ENCODE measurements at places on chromosomes 12 and 14.

DNA sequence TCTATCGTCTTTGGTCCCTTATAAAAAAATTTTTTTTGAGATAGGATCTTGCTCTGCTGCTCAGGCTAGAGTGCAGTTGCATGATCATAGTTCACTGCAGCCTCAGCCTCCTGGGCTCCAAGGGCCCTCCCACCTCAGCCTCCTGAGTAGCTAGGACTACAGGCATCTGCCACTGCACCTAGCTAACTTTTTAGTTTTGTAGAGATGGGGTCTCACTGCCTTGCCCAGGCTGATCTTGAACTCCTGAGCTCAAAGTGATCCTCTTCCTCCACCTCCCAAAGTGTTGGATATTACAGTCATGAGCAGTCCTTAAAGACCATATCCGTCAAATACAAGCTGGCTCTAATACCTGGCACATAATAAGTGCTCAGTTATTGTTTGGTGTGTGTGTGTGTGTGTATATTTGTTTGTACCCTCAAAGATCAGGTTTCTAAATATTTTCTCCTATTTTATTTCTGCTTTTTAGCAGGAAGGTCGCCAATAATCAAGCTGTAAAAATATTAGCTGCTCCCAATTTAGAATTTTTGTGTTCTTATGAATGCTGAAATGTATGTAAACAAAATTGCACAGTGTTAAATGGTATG is 30.5 kb downstream of the SRGAP1 start:
- DNase-seq = no peak

DNA sequence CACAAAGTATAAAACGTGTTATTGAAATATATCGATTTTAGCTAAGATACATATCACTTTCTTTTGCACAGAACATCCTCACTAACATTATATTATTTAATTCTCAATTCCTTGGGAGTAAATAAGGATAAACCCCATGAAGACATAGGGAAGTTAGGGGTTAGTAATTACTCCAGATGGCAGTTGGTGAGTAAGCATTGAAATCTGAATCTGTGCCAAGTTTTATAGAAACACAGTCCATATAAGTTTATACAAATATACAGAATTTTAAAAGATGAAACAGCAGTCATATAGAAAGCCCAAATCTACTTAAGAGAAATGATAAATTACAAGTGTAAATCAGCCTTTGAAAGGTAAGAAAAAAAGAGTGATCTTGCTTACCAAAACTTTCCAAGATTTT is 200.4 kb upstream of the SYT10 start:
- DNase-seq = no peak

GRCh38 chr12:65430571-65431306 is 152.3 kb downstream of the MSRB3 start:
- no peak for DNase-seq

DNA sequence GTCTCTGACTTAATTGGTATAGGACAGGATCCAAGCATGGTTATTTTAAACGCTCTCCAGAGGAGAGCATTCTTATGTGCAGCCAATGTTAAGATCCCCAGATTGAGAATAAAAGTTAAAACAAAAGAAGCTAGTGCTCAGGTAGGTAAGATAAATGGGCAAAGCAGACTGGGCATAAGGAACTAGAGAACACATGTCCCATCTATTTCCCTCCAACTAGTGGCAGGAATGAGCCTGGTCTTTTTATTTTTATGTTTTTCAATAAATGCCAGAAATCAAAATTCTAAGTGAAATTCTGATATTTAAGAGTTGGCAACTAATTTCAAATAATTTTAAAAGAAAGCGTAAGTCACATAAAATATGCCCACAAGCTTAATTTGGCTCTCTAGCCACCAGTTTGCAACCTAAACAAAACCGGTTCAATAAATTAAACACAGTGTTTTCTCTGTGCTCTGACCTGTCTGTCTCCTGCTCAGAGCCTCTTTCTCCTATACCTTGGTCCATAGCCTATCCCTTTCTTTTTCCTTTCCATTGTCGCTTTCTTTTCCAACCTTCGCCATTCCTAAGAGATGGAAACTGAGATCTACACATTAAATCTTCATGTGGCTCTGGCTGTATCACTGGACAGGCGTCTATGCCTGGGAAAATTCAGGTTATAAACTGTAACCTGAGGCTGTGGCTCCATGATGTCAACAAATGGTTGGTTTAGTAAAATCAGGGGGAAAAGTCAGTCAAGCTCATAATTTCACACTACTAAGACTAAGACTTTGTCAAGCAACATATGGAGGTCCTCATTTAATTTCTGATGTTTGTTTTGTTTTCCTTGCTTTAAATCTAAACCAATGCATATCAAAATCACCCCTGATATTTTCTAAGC is 5.5 kb downstream of the SLC38A1 start:
- no peak for DNase-seq

- DNase-seq = no peak
Observed at GRCh38 chr12:106189341-106189740, 50.6 kb upstream of the NUAK1 start.

- peak; percentile 65 for DNase-seq
Observed at GRCh38 chr14:103091041-103091882, 3.3 kb upstream of the EXOC3L4 start.

- DNase-seq = no peak
Observed at GRCh38 chr12:120793357-120793756, 67.7 kb downstream of the ACADS start.

- no peak for DNase-seq
Observed at GRCh38 chr14:95037273-95037672, 120.1 kb downstream of the DICER1 start.

DNA sequence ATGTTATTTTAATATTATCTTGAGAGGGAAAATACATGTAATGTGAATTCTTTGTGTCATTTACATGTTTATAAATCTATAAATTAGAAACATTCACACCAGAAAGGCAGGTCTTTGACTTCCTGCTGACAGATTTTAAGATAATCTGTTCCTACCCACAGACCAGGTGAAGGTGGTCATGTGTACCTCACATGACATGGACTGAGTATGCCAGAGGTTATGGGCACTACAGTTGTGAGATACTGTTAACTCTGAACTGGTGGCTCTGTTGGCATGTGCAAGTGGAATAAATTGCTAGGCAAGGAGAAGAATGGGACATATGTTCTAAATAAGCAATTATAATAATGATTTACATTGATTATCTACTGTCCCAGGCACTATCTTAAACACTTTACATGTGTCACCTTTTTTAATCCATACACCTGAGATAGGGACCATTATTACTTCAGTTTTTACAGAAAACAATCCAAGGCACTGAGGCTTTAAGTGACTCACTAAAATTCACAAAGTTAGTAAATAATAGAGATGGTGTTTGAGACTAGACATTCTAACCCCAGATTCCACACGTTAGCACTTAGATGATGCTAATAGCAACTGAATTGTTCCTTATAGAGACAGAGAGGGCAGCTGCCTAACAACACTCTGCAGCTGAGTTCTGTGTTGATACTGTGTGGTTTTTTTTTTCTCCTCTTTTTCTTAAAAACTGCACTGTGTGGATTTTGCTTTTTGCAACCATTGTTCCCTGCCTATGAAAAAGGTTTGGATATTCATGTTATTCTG is 23.8 kb downstream of the SLC16A7 start:
- DNase-seq = no peak

DNA sequence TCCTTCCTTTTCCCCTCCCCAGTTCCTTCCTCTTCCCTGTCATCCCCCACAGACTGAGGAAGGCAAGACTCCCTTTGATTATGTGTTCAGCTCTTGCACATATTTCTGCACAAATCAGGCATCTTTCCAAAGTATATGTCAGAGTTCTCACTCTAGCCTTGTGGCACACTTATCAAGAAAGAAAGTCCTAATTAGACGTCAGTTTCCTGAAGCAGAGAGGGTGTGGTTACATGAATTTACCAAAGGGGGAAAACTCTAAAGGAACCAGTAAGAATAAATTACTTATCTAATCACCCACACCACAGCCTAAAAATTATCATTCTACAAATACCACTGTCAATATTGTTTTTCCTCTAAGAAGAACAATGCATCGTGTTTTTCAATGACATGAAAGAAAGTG is 120.7 kb upstream of the GRIP1 start:
- DNase-seq = no peak

DNA sequence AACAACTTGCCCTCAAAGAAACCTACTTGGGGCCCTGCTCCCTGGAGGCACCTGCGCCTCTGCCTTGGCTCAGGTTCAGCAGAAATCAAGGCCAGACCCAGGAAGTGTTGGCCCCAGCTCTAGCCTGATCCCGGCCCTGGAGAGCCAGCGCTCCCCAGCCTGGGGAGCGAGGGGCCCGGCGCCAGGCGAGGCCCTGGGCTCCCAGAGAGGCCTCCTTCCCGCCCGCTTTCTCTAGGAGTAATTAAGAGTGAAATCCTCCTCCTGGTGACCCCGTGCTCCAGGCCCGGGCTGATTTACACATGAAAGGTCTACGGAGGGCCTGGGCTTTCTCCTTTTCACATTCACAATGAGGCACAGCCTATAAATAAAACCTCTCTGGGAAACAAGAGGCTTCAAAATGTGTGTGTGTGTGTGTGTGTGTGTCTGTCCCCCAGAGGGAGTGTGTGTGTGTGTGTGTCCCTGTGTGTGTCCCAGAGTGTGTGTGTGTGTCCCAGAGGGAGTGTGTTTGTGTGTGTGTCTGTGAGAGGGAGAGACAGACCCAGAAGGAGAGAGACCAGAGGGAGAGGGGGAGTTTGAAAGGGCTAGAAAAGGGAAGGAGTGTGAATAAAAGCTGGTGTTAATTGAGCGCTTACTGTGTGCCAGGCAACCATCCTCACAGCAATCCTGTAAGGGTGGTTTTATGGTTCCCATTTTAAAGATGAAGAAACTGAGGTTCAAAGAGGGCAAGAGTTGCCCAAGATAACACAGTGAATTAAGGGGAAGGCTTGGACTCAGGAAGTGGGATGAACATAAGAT is 23.8 kb upstream of the COX6A1 start:
- DNase-seq = no peak

GRCh38 chr12:6768437-6768914 is 2.3 kb downstream of the PTMS start:
- DNase-seq = no peak

DNA sequence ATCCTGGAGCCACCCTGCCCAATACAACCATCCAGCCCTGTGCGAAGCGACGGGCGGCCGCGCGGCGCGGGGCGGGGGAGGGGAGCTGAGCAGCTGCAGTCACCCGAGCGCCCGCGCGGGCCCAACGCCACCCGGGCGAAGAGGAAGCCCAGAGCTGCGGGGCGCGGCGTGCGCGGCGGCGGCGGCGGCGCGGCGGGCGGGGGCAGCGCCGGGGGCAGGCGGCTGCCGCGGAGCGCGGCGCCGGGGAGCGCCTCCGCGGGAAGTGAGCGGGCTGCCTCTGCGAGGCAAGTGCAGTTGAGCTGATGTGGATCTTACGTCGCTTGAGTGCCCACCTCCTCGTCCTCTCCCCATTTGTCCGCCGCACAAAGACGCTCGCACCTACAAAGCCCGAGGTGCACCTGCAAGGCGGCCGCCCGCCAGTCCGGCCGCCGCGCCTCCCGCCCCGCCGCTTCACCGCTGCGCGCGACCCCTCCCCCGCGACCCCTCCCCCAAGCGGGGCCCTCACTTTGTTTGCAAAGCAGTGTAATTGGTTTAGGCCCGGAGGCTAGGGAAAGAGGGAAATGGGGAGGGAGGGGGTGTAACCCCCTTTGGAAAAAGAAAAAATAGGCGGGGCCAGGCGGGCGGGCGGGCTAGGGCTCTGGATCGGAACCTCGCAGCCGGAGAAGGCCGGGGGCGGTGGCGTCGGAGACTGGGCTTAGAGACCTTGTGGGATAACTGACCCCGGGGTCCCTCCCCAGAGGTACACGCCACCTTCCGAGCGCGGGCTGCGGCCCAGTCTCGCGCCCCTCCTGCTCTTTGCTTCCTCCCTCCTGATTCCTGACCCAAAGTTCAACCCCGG is at the start of the genes FOXA1 and TTC6:
Gene FOXA1 (minus strand): TSS at position 279 of the 838 bp plus-strand sequence. CDS start 277 bp downstream, at position 2.
Gene TTC6 (plus strand): TSS at position 659 of the 838 bp plus-strand sequence. CDS start 26,436 bp downstream, outside the sequence.
- no peak for DNase-seq

GRCh38 chr14:103547455-103547940 is 15.0 kb downstream of the BAG5 start:
- no peak for DNase-seq

All from activated T-helper 1 cell treated with anti-CD3 and anti-CD28 coated beads, Interleukin-2, amount 50 U/mL, for 16 hours (primary cell).